ENCODE measurements at places on chromosomes 5 and 9.

GRCh38 chr5:88244686-88245085 lies 24.0 kb downstream of the TMEM161B start:
- no peak for DNase-seq

GRCh38 chr5:751496-751895 lies 33.0 kb downstream of the ZDHHC11B start:
- no peak for DNase-seq

- DNase-seq = no peak
Measured at GRCh38 chr9:90086101-90086511, 481.3 kb downstream of the GADD45G start.

DNA sequence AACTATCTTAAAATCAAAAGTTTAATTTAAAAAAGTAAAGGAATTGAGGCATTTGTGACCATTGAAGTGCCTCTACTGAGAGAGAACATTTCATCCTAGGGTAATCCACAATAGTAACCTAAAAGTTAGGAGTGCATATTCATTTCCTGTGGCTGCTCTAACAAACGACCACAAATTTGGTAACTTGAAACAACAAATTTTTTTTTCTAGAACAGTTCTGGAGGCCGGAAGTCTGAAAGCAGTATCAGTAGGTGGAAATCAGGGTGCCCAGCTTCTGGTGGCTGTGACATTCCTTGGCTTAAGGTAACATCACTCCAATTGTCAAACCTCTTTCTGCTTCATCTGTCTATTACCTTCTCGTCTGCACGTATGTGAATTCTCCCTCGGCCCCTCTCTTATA lies 67.1 kb upstream of the SSBP2 start:
- peak; percentile 30 for DNase-seq

GRCh38 chr5:163172540-163173338 lies 264.7 kb upstream of the CCNG1 start:
- no peak for DNase-seq

- no peak for DNase-seq
Measured at GRCh38 chr5:128052780-128053179, 30.8 kb upstream of the SLC12A2 start.

GRCh38 chr9:72041775-72042194 lies 18.6 kb downstream of the C9orf57 start:
- DNase-seq = no peak
